ENCODE measurements at places on chromosomes 3 and 15.

DNA sequence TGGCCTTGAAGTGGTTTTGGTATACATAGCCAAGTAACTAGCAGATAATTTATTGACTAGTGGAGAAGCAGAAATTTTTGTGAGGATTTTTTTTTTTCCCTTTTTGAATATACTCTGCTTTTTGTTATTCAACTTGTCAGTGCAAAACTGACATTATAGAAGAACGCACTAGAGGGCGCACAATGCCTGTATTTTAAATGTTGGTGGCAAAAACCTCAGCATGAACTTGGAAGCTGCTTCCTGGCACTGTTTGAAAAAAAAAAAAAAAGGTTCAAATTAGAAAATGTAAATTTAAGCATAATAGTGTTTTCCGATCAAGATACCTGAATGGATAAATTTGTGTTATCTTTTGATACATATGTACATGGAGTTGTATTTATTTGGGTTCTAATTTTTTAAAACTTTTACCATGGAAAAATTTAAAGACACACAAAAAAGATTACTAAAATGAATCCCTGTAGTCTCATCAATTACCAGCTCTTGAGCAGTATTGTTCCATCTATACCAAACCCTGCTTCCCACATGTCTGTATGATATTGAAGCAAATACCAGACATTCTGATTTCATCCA lies 56.0 kb downstream of the SLC25A26 start:
- DNase-seq: peak; percentile 78

DNA sequence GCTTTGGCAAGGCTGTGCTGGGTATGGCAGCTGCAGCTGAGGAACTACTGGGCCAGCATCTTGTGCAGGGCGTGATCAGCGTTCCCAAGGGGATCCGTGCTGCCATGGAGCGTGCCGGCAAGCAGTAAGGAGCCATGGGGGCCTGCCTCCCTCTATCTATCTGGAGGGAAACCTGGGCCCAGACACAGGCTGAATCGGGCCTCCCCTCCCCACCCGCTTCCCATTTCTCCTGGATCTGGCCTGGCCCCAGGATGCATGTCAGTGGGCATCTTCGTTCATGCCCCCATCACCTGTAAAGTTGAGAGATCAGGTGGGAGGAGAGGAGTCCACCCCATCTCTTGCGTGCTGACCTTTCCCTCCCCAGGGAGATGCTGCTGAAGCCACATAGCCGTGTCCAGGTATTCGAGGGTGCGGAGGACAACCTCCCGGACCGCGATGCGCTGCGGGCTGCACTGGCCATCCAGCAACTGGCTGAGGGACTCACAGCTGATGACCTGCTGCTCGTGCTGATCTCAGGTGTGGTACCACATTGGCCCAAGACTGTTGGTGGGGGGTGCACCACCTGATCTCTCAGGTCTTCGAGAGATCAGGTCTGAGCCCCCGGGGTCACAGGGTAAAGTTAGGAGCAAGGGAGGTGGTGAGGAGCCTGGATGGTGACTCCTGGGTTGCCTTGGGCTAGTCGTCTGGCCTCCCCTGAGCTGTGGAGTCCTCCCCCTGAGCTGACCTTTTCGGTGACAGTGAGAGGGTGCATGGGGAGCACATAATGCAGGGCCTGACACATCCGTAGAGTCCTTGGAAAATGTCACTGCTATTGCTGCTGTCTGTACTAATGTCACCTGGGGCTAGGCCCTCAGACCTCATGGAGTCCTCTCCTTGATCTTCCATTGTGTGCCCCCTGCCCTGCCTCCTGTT lies 3.2 kb downstream of the GLYCTK start:
- DNase-seq: no peak

GRCh38 chr15:47768735-47769134 lies 51.4 kb downstream of the SEMA6D start:
- DNase-seq: peak; percentile 16

DNA sequence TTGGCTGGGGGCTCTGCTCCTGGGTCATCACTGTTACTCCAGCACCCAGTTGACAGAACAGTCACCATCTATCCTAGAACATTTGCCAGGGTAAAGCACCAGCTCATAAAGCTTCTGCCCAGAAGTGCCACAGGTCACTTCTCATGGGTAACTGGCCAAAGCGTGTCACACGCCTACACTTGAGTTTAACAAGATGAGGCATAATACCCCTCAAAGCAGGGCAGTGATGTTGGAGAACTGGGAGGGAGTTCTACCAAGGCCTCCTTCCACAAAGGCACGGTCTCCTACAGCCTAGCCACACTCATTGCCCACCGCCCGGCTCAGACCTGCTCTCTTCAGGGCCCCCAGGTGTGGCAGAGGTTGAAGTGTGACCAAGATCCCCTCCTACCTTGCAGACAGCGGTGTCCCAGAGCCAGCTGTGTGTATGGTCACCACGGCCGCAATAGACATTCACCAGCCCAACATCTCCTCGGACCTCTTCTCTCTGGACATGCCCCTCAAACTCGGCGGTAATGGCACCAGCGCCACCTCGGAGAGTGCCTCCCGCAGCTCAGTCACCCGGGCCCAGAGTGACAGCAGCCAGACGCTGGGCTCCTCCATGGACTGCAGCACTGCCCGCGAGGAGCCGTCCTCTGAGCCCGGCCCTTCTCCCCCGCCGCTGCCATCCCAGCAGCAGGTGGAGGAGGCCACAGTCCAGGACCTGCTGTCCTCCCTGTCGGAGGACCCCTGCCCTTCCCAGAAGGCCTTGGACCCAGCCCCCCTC lies 107.7 kb downstream of the ETFA start:
- DNase-seq: no peak

- no peak for DNase-seq
Measured at GRCh38 chr3:98874602-98875249, 26.8 kb downstream of the DCBLD2 start.

- DNase-seq: no peak
Measured at GRCh38 chr3:161694682-161695564, 198.3 kb downstream of the OTOL1 start.

- peak; percentile 87 for DNase-seq
Measured at GRCh38 chr15:89335298-89336041, 846 bp upstream of the POLG start.

- DNase-seq: peak; percentile 82
Measured at GRCh38 chr3:52004163-52004787, 8.6 kb upstream of the RPL29 start.

- no peak for DNase-seq
Measured at GRCh38 chr15:83747050-83747717, 93.3 kb downstream of the ADAMTSL3 start.

DNA sequence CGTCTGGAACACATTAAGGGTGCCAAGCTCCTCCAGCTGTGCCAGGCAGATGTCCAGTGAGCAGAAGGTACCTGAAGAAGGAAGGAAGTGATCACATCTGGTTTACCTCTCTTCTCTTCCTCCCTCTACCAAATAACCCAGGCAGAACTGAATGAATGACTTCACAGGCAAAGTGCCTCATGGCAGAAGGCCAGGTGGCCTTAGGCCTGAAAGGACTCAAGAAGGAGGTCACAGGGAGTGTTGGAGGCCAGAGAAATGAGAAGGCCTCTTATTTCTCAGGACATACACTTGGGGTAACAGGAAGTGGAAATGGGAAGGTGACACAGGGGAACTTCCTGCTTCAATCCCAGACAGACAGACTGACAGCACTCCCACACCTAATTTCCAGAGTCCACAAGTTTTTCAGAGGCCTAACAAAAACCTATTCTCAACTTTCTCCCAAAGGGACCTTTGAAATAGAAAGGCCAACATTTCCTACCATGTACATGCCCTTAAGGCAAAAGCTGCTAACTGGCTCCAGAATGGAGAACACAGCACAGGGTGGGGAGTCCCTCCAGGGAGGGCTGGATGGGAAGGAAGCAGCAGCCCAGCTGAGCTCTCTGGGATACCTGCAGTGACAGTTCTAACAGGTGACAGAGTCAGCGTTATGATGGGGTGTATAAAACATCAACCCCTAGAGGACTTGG lies 17.6 kb upstream of the SIN3A start:
- no peak for DNase-seq

GRCh38 chr15:59540654-59541053 lies 70.9 kb upstream of the GCNT3 start:
- no peak for DNase-seq

GRCh38 chr3:138608322-138609135 lies at the start of gene FAIM:
FAIM (plus strand) TSS chr3:138608771; CDS start chr3:138619727, 10,956 bp downstream.
- DNase-seq: peak; percentile 87

DNA sequence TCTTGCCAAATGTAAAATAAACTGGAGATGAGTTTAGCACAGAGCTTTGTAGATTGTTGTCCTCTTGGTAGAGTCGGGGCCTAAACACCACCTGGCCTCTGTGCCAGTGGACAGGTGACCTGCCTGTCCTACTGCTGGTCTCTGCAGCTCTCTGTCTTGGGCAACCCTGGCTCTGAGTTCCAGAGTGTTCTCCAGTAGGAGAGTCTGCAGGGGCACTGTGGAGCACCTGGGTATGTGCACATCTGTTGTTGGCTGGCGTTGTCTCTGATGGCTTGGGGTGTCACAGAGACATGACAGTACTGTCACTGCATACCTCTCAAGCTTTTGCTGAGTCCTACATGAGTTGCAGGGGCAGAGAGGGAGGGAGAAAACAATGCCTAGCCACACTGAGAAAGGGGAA lies 112.6 kb downstream of the IGF1R start:
- no peak for DNase-seq

DNA sequence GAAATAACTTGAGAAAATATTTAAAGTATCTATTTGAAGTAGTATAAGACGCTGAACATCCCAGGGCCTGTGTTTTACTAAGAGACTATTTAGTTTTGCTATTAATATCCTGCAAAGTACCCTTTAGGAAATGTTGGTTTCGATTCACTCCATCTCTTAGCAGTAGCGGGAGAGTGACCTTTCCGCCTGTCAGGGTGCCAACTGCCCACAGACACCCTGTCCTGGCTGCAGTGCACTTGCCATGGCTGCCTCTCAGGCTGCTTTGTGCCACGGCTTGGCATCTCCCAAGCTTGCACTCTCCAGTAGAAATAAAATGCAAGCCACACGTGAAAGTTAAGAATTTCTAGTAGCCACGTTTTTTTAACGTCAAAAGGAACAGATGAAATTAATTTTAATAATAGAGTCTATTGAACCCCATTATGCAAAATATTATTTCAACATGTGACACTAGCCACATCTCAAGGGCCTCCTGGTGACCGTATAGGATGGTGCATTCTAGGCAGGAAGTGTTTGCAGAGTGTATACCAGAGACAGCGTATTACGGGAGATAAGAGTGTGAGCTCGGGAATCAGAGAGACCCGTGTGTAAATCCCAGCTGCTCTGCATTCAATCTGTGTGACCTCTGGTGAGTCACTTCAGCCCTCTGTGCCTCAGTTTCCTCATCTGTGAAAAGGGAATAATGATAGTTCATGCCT lies 19.8 kb downstream of the ADAMTS9 start:
- DNase-seq: no peak

- no peak for DNase-seq
Measured at GRCh38 chr15:34239151-34239808, 14.5 kb downstream of the EMC4 start.

DNA sequence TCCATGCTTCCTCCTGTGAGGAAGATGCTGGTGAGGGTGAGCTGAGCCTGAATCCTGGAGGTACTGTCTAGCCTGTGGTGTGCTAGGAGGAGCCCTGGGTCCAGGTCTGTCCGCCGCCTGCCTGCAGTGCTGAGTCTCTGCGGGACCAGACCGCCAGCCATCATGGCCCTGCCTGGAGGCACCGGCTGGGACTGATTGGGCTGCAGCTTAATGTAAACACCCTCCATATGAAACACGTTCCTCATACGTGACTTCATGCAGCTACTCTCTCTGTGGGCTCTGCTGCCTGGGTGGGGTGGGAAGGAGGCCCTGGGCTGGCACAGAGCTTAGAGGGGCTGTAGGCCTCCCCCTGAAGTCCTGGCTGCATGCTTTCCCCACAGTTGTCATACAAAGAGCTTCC lies 67.4 kb downstream of the FBLN2 start:
- no peak for DNase-seq

- DNase-seq: no peak
Measured at GRCh38 chr15:86759800-86760523, 680.3 kb downstream of the AGBL1 start.

- peak; percentile 18 for DNase-seq
Measured at GRCh38 chr3:88298189-88298588, 148.4 kb downstream of the C3orf38 start.

- DNase-seq: no peak
Measured at GRCh38 chr3:134516905-134517304, 31.0 kb downstream of the CEP63 start.

- DNase-seq: no peak
Measured at GRCh38 chr3:189839576-189839975, 208.4 kb downstream of the TP63 start.

DNA sequence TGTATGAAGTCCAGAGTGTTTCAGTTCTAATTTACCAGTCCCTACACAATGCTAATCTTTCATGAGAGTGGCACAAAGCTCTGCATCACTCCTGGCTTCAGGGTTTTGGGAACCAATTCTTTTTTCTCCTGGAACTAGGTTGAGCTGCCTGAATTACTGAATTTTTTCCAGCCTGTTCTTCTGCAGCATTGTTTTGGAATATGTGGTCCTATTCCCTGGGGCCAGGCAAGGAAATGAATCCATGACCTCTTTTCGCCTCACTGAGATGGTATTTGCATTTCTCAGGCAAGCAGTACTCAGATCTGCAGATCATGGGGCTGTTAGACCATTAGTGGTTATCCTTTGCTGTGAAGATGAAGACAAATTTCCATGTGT lies 25.6 kb upstream of the GPR171 start:
- DNase-seq: no peak

DNA sequence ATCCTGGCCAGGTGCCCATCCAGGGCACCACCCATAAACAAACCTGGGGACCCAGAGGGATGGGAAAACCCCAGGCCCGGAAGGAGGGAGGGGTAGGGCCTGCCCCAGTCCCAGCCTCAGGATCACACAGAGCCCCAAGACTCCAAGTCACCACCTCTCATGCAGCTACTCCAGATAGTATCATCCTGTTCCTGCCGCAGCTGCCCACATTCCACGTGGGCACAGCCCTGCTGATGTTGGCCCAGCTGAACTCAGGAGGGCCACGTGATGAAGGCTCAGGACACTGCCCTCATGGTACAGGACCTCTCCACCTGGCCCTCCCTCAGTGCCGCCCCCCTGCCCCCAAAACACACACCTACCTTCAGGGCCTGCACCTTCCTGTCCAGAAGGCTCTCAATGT lies 69.5 kb downstream of the CACNA2D2 start:
- no peak for DNase-seq

Measured in kidney (tissue), 22 donors.